Activated CD4-positive, alpha-beta T cell treated with anti-CD3 and anti-CD28 coated beads for 24 hours (primary cell): ENCODE measurements at places on chromosomes 2 and 18.

- DNase-seq, result no peak
Observed at GRCh38 chr2:85756822-85757435, 3.1 kb downstream of the ATOH8 start.

DNA sequence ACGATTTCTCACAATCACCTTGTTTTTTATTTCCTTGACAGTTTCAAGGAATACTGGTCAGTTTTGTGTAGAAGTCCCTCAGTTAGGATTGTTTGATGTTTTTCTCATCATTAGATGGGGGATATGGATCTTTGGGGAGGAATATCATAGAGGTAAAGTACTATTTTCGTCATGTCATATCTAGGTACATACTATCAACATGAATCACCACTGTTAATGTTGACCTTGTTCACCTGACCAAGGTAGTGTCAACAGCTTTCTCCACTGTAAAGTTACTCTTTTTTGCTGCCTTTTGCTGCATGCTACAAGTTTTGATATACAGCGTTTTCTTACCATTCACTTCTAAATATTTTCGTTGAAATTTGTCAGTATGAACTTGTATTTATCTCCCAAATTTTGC is 32.7 kb downstream of the NLRC4 start:
- DNase-seq, result no peak

DNA sequence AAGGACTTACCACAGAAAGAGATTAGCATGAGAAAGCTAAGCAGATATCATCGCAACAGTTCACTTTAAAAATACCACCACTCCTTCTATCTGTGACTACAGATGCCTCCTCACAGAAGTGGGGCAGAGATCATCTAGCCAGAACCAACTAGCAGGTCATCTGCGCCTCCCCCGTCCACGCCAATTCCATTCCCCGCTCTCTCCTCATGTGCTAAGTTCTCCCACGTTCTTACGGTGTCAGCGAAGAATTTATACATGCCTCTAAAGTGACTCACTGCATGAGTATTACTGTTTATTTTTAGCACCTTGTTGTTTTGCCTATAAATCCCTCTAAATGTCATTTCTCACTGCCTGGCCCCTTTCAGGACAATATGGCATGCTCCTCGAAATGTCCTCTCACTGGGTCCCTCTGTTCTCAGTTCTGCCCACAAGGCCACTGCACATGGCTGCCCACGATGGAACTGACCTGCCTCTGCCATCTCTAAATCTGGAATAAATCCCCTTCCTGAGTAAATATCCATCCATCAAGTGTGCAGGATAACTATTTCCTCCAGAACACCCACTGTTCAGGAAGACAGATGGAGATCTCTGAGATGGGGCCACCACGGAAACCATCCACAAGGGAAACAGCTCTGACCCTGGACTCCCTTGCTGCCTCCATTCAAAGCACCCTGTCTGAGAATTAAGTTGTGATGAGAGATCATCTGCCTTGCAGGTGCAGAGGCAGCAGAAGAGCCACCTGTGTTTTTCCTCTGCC is 137.7 kb downstream of the IRS1 start:
- DNase-seq, result no peak

- DNase-seq, result no peak
Observed at GRCh38 chr2:148416248-148416647, 228.3 kb upstream of the EPC2 start.

DNA sequence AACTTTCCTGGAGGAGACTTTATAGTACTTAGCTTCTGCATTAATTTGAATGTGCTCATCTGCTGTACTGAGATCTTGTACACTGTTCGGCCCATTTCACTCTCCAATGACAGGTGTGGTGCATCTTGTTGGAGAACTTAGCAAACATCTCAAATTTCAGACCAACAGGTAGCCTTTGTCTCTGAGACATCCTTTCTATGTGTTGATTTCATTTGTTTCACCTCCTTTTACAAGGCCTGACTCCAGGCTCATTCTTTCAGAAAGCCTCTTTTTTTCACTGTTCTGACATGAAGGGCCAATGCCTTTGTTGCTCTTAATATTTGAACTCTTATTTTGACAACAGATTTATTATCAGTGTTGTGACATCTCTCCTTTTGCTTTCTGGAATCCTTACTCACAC is 271.8 kb upstream of the FANCL start:
- no peak for DNase-seq

DNA sequence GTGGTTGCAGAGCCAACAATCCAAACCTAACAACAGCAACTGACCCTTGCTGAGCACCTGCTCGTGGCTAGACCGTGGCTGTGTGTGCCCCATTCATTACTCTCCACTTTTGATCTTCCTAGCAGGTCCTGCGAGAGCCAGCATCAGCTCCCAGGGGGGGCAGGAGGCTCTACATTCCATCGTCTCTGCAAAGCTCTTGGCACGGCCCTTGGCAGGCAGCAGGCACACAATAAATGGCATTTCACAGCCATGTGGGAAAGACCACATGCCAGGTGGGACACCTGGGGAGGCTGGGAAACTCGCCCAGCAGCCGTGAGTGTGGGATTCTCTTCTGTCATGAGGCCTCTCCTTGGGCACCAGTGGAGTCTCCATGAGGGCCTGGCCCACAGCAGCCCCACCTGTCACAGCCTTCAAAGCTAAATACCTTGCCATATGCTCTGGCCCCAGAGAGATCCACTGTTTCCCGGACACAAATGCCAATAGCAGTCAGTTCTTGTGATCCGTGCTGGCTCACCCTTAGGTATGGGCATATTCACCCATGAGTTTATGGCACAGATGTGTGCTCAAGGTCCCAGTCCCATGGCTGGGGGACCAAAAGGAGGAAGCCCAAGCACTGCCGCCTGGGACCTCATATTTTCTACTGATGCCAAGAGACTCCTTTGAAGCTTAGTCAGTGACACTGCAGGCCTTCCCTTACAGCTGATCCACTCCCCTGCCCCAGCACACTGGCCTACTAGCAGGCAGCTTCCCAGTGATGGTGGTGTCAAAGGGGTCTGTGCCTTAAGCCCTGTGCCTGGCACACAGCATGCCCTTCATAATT is 6.8 kb upstream of the TEX51 start:
- no peak for DNase-seq

GRCh38 chr2:219570194-219570923 is 980 bp downstream of the OBSL1 start:
- no peak for DNase-seq
